ENCODE measurements at places on chromosomes 7 and 10. TPM values are rescaled to one million over a fixed set of nuclear protein-coding genes. Genes with fewer than 3 reads are reported as not detected.

DNA sequence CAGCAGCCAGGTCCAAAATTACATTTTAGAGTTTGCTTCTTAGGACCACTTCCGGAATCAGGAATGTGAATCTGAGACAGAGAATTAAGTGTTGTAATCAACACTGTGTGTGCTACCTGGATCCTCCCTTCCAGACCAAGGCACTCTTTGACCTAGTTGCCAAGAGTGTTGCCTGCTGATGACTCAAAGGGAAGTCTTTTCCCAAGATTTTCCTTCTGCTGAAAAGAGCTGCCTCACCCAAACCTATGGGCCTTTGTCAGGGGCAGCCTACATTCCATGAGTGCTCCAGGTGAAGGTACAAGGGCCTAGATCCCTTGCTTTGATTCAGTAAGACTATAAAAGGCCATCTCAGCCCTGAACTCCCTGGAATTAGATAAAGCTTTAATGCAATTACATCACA, 712.5 kb upstream of the ANKRD30A start:
- DNase-seq = no peak

DNA sequence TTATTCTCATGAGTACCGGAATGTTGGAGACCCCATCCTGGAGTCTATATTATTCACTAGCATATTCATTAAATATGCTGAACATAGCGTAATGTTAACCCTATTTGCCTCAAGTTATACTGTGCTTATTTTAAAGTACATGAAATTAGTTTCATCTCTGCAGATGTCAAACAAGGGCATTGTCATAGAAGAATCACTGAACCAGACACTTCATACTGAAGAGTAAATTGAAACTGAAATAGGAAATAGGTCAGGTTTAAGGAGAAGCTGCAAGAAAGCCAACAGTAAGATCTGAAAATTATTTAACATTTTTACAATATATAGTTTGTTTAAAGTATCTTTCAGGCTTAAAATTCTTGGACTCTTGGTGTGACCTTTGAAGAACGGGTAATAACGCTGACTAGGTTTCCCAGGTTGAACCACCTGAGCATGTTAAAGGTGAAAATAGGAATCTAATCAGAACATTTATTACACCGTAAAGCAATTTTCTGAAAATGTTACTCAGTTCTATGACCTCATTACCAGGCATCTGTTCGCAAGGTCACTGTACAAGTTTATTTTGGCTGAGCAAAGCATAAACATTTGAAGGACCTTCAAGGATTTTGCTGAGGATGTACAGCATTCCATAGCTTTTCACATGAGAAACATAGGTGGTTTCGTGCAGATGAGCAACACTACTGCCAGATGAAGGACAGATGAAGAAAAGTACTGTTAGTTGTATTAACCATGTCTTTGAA, 82.7 kb downstream of the REEP3 start:
- DNase-seq = no peak

DNA sequence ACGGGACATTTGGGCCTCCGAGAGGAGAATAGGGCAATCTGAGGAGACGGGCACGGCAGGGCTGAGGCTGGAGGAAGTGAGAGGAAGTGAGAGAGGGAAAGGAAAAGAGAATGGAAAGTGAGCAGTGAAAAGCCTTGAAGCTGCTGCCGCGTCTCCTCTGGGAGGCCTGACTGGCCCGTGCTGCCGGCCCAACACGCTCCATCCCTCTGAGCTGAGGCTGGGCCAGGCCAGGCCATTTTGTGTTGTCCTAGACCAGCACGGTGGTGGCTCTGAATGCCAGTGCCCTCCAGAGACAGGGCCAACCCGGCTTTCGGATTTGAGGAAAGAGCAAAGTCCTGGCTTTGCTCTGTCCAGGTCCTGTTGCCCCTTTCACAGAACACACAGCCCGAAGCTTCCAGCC, 361.1 kb upstream of the SHH start:
- no peak for DNase-seq

- no peak for DNase-seq
These were observed 6.8 kb upstream of the KIAA1217 start for GRCh38 chr10:24202181-24202570.

DNA sequence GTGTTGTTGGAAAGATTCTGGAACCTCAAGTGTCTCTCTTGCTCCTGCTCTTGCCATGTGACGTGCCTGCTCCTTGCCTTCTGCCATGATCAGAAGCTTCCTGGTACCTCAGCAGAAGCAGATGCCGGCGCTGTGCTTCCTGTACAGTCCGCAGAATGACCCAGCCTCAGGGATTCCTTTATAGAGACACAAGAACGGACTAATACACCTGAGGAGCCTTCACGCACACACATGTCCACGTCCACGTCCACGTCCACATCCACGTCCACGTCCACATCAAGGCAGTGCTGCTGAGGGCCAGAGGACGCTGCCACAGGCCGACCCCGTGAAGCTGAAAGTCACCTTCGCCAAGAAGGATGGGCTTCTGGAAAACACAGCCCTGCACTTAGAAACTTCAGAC, 190.1 kb downstream of the MAD1L1 start:
- DNase-seq = no peak

- no peak for DNase-seq
These were observed 7.0 kb upstream of the DNAJC1 start for GRCh38 chr10:22010539-22010938.

DNA sequence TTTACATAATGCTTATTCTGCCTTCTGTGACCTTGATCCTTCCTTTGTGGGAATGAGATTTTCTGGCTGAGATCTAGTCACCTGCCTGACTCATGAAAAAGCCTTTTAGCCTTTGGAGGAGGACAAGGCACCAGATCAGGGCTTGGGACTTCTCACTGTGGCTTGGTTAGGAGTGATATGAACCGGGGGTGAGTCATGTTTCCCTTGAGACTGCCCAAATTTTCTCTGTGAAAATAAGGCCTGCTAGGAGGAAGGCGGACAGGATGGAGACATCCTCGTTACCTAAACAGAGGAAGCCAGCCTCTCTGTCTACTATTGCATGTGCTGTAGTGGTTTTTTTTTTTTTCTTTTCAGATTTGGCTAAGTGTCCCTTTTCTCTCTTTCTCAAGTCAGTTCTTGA, 57.8 kb downstream of the EVX1 start:
- DNase-seq = no peak

The ZNF853 gene
- 12.9 TPM for total RNA-seq

DNA sequence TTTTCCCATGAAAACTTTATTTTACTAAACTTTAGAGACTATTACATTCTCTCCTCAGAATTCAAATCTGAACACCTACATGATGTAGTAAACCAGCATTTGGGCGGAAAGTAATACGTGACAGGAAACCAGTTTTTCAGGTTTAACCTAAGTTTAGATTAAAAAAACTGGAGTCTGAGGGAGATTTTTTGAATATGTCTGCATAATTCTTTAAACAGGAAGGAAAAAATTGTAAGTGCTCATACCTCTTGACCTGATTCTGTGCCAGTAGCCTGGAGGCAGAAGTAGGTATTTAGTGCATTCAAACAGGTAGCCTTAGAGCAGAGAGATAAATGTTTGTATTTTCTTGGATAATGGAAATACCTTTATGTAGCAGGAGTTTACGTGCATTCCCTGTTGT, 224.3 kb downstream of the MDFIC start:
- no peak for DNase-seq

The NPM3 gene
- total RNA-seq = 37.5 TPM

The KNDC1 gene
- total RNA-seq = 14.3 TPM

DNA sequence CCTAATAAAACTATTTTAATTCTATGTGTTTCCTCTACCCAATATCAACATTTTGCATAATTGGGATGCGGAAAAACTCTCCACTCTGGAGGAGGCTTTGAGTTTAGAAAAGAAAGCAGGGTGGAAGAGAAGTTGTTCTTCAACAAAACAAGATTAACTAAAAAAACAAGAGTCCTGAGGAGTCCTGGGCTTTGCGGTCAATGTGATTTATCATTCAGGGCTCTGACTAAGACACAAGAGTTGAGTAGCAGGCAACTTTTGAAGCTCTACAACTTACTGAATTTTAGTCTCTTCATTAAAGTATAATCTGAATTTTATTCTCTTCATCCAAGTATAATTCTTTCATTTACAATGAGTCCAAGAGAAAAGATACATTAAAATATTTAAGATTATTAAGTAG, 18.3 kb upstream of the TMEM26 start:
- no peak for DNase-seq

- no peak for DNase-seq
These were observed 37.3 kb downstream of the HDAC9 start for GRCh38 chr7:18532813-18533212.

DNA sequence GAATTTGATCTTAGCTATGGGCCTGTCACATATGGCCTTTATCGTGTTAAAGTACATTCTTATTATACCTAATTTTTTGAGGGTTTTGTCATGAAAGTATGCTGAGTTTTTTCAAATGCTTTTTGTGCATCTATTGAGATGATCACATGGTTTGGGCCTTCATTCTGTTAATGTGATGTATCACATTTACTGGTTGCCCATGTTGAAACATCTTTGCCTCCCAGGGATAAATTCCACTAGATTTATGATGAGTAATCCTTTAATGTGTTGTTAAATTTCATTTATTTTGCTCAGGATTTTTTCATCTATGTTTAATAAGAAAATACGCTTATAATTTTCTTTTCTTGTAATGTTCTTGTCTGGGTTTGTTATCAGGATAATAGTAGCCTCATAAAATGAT, 442.0 kb downstream of the MDFIC start:
- no peak for DNase-seq

DNA sequence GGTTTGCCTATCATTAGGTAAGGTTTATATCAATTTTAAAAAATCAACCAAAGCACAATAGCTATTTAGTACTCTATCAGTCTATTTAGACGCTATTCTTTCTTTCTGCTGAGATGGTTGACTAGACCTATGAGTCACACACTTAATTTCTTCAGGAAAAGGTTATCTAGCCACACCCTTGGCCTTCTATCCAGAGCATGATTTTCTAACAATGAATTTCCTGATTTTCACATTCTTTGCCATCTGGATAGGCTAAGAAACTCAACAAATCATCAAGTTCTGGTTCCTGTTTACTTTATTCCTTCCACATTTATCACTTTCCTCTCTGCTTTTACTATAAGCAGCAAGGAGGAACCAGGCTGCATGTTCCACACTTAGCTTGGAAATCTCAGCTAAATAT, 8.1 kb downstream of the PRPS1L1 start:
- no peak for DNase-seq

DNA sequence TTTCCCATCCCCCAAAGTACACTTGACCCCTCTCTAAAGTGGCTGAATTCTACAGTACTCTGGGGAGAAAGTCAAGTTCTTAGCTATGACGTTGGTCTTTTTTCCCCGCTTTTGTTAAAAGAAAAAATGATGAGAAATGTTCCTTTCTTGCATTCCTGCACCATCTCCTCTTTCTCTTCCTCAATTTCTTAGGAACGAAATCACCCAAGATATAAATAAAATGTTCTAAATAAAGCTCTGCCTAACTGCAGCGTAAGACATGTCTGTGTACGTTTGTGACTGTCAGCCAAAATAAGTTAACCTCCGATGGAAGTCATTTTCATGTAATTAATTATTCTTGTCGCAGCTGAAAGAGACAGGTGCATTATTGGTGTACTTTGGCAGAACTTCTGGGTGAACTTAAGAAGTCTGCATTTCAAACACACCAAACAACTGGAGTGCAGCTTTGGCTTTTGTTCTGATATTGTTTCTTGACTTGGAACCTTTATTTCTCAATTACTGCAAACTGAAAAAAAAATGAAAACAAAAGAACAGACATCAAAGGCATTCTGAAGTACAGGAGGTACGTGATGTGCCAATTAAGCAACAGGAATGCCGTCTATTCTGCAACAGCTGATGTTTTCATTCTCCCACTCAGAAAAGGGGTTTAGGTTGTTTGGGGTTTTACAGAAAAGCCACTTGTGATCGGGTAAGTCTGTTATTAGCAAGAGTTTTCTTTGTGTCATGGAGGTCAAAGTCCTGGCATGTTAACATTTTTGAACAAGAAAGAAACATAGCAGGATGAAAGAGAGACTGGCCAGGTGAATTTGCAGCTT, 82.4 kb upstream of the SDK1 start:
- DNase-seq = no peak

GRCh38 chr7:138515001-138515528, 55.0 kb downstream of the TRIM24 start:
- no peak for DNase-seq

The TMEM72 gene
- 8.0 TPM for total RNA-seq

- DNase-seq = no peak
These were observed 384.2 kb upstream of the FOXK1 start for GRCh38 chr7:4297918-4298219.
